ENCODE measurements at places on chromosomes 7 and 10.

DNA sequence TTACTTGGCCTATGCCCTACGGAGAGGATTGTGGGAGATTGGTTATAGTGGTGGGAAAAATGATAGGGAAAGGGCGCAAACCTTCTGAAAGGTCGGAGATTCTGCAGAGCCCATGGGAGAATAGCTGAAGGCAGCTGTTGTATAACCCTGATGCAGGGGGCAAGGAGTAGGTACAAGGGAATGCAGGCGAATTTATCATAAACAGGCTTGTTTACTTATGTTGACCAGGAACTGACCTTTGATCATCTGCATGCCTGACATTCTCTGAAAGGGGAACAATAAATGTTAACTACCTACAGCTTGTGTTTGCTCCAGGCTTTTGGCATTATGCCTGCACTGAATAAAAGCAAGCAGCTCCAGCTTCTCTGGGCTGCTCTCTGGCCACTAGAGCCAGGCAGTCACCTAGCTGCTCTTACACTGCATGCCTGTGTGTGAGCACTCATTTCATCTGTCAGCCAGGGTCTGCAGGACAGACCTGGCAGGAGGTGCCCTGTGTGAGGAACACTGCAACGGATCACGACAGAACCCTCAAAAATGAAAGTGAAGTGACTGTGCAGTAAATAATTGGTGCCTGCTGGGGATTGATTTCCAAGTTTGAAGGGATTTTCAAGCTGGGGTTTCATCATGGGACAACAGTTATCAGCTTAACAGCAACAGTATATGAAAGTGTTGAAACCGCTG is 31.1 kb upstream of the ABCA13 start:
- peak; percentile 13 for DNase-seq

- no peak for DNase-seq
Observed at GRCh38 chr10:87640043-87640442, 19.6 kb upstream of the PAPSS2 start.

DNA sequence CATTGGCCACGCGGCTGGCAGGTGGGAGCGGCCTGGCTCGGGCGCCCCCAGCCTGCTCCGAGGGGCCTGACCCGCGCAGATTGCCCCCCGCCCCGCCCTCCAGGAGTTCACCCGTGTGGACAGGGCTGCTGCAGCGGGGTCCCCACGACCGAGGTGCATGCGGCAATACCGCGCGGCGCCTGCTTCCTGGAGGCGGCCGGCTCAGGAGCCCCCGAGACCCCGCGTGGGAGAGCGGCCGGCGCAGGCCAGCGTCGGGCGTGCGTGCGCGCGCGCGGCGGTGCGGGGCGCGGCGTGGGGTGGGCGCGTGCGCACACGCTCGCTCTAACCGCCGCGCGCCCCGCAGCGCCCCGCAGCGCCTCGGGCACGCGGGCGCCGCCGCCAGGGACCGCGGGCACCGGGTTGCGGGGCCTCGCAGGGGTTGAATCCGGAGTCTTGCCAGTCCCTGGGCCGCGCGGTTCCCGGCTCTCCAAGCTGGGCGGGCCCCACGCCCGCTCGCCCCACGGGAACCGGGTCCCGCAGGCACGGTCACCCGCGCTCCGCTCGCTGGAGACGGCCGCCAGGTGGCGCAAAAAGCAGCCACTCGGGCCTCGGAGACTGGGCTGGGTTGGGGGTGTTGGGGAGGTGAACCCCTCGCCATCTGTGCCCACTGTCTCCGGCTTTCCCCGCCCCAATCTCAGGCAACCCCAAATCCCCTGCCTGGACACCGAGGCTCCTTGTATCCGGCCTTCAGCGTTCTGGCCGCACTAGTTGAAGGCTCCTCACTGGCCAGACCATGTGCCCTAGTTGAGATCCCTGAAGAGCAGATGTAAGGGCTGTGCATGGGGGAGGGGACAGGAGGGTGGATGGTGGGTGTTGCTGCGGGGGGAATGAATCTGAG is 1.3 kb upstream of the ACHE start:
- DNase-seq, result no peak

GRCh38 chr10:34543716-34544115 is 271.4 kb downstream of the PARD3 start:
- DNase-seq, result no peak

DNA sequence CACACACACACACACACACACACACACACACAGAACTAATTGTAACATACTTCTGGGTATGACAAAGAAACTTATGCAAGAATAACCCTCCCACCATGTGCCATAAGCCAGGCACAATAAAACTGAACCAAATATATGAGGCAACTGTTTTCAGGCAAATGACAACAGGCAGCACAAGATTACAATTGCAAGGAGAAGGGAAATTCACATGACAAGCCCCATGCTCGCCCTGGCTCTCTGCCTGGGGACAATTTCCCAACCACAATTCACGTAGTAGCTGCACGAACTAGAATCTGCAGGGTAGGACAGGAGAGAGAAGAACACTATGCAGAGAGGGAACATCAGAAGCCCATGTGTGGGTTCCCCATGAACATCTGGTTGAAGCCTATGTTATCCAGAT is 143.3 kb downstream of the CALN1 start:
- no peak for DNase-seq

- no peak for DNase-seq
Observed at GRCh38 chr7:17229228-17229627, 69.2 kb upstream of the AHR start.

- DNase-seq, result peak; percentile 91
Observed at GRCh38 chr7:27112955-27113949, 10.8 kb upstream of the HOXA2 start.

DNA sequence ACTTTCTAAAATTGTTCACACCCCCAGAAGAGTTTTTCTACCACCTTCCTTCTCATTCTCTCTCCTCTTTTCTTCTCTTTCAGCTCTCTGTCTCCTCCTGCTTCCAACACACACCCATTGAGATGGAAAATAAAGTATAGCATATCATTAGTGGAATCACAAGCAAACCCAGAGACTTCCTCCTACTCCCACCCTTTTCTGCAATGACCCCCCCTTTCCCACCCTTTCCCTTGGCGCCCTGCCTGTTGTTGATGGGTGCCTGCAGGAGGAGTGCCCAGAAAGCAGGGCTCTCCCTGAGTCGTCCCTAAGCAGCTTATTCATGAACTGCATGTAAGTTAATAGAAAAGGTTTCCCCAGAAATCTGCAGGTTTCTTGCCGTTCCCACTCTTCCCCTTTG is 300.0 kb downstream of the PLXNA4 start:
- DNase-seq, result no peak

GRCh38 chr10:114064151-114065048 is 20.7 kb downstream of the ADRB1 start:
- no peak for DNase-seq

GRCh38 chr10:17951868-17952371 is at the start of gene SLC39A12:
TSS of gene SLC39A12 (plus strand) at chr10:17951918. CDS start at chr10:17953277, 1,359 bp downstream.
- peak; percentile 86 for DNase-seq

DNA sequence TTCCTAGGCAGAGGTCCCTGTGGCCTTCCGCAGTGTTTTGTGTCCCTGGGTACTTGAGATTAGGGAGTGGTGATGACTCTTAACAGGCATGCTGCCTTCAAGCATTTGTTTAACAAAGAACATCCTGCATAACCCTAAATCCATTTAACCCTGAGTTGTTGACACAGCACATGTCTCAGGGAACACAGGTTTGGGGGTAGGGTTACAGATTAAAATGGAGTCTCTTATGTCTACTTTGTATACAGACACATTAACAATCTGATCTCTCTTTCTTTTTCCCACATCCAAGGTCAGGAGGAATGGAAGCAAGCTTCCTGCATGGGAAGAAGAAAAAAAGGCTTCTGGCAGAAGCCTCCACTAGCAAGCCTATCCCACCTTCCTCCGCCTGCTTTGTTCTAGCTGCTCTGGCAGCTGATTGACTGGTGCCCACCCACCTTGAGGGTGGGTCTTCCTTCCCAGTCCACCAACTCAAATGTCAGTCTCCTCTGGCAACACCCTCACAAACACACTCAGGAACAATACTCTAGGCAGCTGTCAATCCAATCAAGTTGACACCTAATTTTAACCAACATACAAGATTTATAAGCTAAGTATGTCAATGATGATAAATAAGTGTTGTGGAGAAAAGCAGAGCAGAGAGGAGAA is 176.5 kb upstream of the CCZ1B start:
- DNase-seq, result no peak

- no peak for DNase-seq
Observed at GRCh38 chr7:125568799-125569198, 639.2 kb upstream of the POT1 start.

- DNase-seq, result peak; percentile 84
Observed at GRCh38 chr7:158778471-158778870, 50.8 kb downstream of the ESYT2 start.

- no peak for DNase-seq
Observed at GRCh38 chr10:69473304-69473990, 22.2 kb downstream of the TSPAN15 start.

- DNase-seq, result no peak
Observed at GRCh38 chr10:130740915-130741750, 570.4 kb downstream of the TCERG1L start.

GRCh38 chr7:96982586-96982985 is 22.8 kb upstream of the DLX6 start:
- no peak for DNase-seq

- DNase-seq, result no peak
Observed at GRCh38 chr7:28811008-28811407, 147.1 kb downstream of the TRIL start.

GRCh38 chr7:135775230-135775629 is 26.6 kb upstream of the FAM180A start:
- DNase-seq, result no peak

DNA sequence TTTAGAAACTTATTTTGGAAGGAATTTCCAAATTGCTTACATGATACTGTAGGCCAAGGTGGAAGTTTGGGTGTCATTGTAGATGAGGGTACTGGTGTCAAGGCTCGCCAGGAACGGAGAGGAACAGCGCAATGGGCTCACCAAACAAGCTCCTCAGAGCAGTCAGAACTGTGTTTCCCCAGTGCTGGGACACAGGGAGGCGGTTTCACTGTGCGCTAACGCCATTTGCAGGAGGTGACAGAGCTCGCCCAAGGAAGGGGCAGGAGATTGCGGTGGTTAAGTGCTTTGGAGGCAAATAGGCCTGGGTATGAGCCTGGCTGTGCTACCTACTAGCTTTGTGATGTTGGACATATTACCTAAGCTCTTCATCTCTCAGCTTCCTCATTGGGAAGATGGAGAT is 57.3 kb downstream of the HHEX start:
- DNase-seq, result no peak

DNA sequence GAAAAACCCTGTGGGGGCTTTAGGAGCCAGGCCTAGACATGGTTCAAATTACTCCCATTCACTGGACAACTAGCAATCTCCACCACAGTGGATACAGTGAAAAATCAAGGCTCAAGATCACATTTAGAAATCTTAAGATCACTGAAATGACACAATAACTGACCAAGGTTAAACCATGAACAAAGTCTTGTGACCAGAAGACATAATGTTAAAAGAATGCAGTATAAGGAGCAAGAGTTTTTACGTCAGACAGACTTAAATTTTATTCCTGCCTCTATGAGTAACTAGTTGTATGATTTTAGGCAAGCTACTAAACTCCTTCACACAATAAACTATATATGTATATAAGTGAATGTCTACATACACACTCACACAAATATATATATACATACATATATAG is 68.5 kb downstream of the MICU1 start:
- peak; percentile 78 for DNase-seq

GRCh38 chr7:28106321-28106829 is 74.2 kb downstream of the JAZF1 start:
- DNase-seq, result peak; percentile 78

DNA sequence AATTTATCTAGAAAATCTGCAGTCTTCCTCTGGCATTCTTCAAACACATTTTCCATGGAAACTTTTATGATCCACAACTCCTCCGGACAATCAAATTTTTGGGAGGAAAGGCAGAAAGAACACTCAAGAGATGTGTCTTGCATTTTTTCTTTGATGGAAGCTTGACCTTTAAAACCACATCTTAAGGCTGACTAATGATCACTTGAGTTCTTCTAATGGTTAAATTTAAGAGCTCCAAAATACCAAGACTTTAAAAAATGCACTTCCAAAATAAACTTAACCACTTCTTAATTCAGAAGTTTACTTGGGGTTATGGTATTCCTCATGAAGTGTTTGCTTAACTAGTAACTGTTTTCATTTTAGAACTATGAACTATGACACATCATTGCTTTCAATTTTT is 43.3 kb downstream of the ETV1 start:
- DNase-seq, result peak; percentile 77

DNA sequence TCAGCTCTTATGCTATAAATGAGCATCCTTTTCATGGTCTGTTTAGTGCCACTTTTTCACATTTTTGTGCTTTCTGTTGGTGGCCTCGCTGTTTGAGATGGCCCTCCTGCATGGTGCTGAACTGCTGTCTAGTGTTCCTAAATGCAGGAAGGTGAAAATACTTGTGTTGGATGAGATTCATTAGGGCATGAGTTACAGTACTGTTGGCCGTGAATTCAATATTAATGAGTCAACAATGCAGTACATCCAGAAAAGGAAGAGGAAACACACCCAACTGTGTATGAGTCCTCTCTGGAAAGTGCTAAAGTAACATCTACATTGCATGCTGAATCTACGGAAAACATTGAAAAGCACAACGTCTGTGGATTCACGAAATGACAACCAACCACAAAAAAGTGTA is 124.0 kb downstream of the HERPUD2 start:
- no peak for DNase-seq

DNA sequence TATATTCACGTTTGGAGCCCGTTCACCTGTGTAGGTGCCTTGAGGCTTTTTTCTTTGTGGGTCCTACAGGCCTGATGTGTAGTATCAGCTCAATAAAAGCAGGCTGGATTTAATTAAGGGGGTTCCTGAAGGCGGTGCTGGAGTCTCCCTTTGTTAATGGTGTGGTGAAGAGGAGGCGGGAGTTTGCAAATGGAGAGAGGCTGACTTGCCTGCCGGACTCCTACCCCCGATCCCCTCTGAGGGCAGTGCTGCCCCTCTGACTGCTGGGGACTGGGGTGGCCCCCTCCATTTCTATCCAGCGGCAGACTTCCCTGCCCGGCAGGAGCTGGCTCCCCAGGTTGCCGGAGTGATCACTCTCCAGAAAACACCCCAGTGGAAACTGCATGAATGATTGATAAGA is 45.1 kb downstream of the ZMIZ1 start:
- DNase-seq, result no peak

DNA sequence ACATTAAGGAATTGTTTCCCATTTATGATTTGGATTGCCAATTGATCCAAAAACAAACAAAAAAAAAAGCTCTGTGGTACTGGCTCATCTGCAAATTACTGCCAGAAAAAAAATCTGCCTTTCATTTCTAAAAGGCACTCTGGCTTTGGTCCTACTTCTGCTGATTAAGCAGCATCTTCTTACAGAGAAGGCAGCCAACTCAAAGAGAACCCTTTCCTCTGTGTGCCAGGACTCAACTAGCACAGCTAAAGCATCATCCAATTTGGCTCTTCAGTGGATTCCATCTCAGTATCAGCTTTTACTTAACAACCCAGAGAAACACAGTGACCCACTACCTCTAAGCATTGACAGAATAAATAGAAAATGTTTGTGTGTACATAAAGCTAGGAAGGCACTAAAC is 80.6 kb downstream of the GSAP start:
- peak; percentile 60 for DNase-seq

DNA sequence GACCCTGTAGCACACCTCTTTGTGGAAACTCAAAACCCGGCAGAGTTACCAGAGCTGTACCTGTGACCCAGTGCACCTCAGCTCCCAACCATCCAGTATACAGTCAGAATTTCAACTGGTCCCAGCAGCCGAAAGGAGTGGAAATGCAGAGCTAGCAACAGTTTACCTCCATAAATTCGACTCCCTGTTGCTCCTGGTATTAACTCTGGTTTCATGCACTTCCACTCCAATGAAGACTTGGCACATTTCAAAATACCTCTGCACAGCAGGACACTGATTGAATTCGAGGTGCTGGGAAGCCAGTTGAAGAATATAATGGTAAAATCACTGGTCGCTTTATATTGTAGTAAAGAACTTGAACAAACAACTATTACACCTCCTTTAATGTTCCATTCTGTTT is 17.9 kb upstream of the TIAL1 start:
- no peak for DNase-seq
